ENCODE measurements at places on chromosomes 1 and 21.
A peak's percentile ranks its signal among the peaks of the same experiment; 100 is the strongest.

GRCh38 chr1:12345350-12346217, 115.8 kb downstream of the VPS13D start:
- H3K4me3 ChIP-seq = no peak overlapping the region
- no peak for DNase-seq
- no peaks in the 10 kb centered on the region for H3K4me1 ChIP-seq
- H3K27ac ChIP-seq = no peak overlapping the region
- no peaks in the 10 kb centered on the region for H3K27me3 ChIP-seq

DNA sequence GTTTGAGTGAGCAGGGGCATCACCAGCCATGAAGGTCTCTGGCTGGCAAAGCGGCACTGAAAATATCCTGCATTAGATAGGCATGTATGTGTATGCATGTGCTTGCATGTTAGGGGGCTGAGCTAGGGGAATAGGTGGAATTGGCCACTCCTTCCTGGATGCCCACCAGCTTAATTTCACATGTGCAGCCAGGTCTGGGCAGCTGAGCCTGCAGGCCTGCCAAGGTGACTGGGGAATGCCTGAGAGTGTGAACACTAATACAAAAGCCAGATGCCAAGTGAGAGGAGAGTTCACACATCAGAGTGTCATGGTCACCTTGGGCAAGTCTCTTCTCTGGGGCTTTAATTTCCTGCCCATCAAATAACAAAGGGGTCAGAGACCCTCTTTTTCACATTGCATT, 155.9 kb downstream of the HIVEP3 start:
- H3K4me1 ChIP-seq = no peaks in the 10 kb centered on the region
- H3K4me3 ChIP-seq = no peak overlapping the region
- H3K27me3 ChIP-seq = no peaks in the 10 kb centered on the region
- H3K27ac ChIP-seq = no peak overlapping the region
- no peak for DNase-seq
- no peaks in the 10 kb centered on the region for H3K36me3 ChIP-seq

GRCh38 chr1:202944438-202944921, 13.6 kb downstream of the ADIPOR1 start:
- H3K4me3 ChIP-seq = no peak overlapping the region
- no peak for DNase-seq
- H3K27me3 ChIP-seq = no peaks in the 10 kb centered on the region
- H3K27ac ChIP-seq = no peak overlapping the region
- H3K4me1 ChIP-seq = no peaks in the 10 kb centered on the region
- H3K36me3 ChIP-seq = peaks cover 39% of the 10 kb centered on the region

DNA sequence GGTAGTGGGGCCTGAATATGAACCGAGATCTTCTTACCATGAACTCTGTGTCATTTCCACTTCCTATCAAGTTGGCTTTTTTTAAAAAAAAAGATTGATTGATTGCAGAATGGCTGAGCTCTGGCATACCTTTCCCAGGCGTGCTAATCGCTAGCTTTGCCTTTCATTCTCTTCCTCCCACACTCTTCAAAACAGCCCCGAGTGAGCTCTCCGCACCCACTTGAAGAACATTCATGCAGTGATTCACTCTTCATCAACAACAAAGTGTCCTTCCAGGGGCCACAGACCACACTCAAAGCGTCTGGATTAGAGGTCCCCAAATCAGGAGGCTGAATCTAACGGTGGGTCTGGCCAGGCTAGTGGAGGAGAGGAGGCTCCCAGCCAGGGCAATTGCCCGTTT, 96.3 kb upstream of the GALNT2 start:
- H3K27me3 ChIP-seq = no peaks in the 10 kb centered on the region
- no peak for DNase-seq
- no peaks in the 10 kb centered on the region for H3K36me3 ChIP-seq
- no peak overlapping the region for H3K4me3 ChIP-seq

DNA sequence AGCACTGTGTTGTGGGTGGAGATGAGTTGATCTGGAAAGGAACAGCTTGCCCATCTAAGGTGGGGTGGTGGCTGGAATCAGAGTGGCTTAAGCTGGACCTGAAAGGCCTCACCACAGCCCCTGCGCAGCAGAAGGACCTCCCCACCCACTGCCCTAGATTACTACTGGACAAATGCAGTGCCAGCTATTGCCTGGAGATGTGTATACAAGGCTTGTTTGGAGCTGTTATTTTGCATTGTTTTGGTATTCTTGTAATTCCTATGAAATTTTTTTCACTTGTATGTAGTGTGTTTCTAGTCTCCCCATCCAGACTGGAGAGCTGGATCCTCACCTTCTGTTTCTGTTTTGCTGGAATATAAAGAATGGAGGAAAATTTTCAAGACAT, 1.3 kb upstream of the SLC30A1 start:
- H3K4me1 ChIP-seq = peaks cover 19% of the 10 kb centered on the region
- DNase-seq = no peak
- no peaks in the 10 kb centered on the region for H3K27me3 ChIP-seq
- no peak overlapping the region for H3K27ac ChIP-seq
- H3K4me3 ChIP-seq = no peak overlapping the region
- no peaks in the 10 kb centered on the region for H3K36me3 ChIP-seq

DNA sequence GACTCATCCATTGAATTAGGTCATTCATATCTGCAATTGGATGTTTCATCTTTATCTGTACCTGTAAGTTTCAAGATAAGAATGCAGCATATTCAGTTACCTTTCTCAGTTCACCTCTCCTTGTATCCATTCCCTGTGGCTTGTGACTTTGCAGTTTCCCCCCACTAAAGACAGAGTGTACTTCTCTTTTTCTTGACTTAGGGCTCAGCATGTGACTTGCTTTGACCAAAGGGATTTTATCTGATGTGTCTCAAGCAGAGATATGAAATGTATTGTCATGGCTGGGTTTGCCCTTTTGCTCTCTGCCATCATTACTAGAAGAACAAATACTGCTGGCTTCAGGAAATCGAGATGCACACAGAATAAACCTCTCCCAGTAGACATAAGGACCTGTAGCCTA, 754.8 kb downstream of the ADGRL2 start:
- no peaks in the 10 kb centered on the region for H3K36me3 ChIP-seq
- no peak for DNase-seq
- H3K27ac ChIP-seq = no peak overlapping the region
- H3K27me3 ChIP-seq = no peaks in the 10 kb centered on the region
- no peaks in the 10 kb centered on the region for H3K4me1 ChIP-seq

GRCh38 chr1:172460887-172461315, 17.0 kb upstream of the PIGC start:
- no peaks in the 10 kb centered on the region for H3K36me3 ChIP-seq
- no peak overlapping the region for H3K4me3 ChIP-seq
- H3K4me1 ChIP-seq = no peaks in the 10 kb centered on the region
- DNase-seq = peak; percentile 44
- no peaks in the 10 kb centered on the region for H3K27me3 ChIP-seq

- no peaks in the 10 kb centered on the region for H3K27me3 ChIP-seq
- H3K4me1 ChIP-seq = no peaks in the 10 kb centered on the region
- no peak for DNase-seq
- no peaks in the 10 kb centered on the region for H3K36me3 ChIP-seq
- no peak overlapping the region for H3K27ac ChIP-seq
- H3K4me3 ChIP-seq = no peak overlapping the region
Measured at GRCh38 chr1:226121049-226121586, 58.6 kb downstream of the H3-3A start.

DNA sequence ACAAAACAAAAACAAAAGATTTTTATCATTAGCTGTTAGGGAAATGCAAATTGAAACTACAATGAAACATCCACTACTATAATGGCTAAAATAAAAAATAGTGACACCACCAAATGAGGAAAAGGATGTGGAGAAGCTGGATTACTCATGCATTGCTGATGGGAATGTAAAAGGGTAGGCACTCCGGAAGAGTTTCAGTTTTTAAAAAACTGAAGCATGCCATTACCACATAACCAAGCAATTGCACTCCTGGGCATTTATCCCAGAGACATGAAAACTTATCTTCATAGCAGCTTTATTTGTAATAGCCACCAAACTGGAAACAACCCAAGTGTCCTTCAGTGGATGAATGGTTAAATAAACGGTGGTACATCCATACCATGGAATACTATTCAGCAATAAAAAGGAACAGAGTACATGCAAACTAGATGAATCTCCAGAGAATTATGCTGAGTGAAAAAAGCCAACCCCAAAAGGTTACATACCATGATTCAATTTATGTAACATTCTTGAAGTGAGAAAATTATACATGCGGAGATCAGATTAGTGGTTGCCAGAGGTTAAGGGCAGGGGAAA, 14.5 kb upstream of the CFAP298 start:
- H3K4me3 ChIP-seq = no peak overlapping the region
- H3K27me3 ChIP-seq = no peaks in the 10 kb centered on the region
- H3K27ac ChIP-seq = no peak overlapping the region

DNA sequence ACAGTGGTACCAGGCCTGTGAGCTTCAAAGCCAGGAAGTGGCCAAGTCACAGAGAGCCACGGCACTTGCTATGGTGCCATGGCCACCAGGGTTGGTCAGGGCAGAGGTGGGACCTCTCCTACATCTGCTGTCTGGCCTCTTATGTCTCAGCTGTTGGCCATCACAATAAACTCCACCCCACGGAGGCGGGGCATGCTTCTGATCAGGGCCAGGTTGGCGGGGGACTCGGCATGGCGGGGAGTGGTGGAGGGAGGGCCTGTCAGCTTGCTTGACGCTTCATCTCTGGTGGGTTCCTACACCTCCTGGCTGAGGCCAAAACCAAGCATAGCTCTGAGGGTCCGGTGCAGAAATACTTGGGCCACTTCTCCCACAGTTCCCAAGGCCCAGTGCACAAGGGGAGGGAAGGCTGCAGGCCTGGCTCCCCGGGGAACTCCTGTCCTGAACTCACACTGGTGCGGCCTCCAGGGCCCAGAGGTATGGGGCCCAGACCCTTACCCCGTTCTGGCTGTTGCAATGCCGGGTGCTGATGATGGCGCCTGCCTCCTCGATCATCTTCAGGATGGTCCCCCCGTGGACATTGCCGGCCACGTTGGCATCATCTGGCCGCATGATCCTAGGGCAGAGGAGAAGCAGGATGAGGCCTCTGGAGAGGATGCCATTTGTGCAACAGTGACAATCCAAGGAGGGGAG, 44.2 kb downstream of the ACOT7 start:
- no peak for DNase-seq
- H3K4me1 ChIP-seq = peaks cover 11% of the 10 kb centered on the region
- H3K27ac ChIP-seq = peak overlapping the region; percentile 80
- no peaks in the 10 kb centered on the region for H3K27me3 ChIP-seq
- no peaks in the 10 kb centered on the region for H3K36me3 ChIP-seq
- H3K4me3 ChIP-seq = no peak overlapping the region

DNA sequence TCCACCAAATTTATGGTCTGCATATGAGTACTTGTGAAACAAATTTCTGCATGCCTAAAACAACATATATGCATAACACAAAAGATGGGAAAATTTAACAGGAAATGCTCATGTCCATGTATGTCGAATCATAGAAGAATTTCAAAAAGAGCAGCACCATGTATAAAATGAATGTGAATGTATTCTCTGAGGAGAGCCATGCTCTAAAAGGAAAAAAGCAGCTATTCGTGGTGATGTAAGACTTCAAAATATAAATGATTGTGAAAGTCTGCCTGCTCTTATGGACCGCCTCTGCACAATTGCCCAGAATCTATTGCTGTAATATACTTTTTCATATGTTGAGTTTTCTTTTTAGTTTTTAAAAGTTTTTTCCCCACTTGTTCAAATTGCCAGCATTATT, 66.8 kb downstream of the EPB41 start:
- H3K27ac ChIP-seq = no peak overlapping the region
- H3K4me3 ChIP-seq = no peak overlapping the region
- H3K27me3 ChIP-seq = no peaks in the 10 kb centered on the region
- DNase-seq = no peak

DNA sequence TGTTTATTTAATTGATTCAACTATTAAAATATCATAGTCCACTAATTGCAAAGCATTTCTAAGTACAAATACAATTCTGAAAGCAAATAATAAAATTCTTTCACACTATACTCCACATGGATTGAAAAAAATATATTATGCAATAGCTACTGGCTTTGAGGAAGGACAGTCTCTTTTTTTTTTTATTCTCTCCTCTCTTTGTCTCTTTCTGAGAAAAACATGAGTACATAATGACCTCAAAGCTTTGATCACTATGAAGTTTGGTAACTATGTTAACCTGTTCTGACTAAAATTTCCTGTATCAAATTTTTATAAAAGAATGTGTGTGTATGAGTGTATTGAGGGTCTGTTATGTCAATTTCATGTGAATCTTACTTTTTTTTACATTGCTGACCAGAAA, 96.2 kb downstream of the RGS2 start:
- H3K27ac ChIP-seq = peak overlapping the region; percentile 7
- no peaks in the 10 kb centered on the region for H3K36me3 ChIP-seq
- no peak for DNase-seq

DNA sequence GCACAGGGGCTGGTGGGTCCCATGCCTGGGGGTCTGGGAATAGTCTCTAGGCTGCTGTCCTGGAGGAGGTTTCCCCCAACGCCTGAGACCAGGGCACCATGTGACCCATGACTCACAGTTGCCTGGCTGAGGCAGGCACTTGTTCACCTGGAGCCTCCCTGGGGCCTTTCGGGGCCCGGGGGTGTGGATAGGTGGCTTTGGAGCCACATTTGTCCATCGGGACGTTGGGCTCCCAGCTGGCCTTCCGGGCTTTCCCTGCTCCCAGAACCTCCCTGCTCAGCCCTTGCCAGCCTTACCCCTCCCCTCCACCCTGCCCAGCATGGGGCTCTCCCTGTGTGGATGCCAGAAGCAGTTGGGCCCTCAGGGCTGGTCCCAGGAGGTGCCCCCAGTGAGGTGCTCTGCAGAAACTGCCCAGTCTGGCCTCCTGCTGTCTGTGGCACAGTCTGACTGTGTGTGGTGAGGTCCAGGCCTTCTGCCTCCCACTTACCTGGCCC, 14.2 kb downstream of the COL6A1 start:
- H3K36me3 ChIP-seq = no peaks in the 10 kb centered on the region
- DNase-seq = no peak
- no peaks in the 10 kb centered on the region for H3K27me3 ChIP-seq
- H3K4me3 ChIP-seq = no peak overlapping the region
- H3K27ac ChIP-seq = no peak overlapping the region
- no peaks in the 10 kb centered on the region for H3K4me1 ChIP-seq
